ENCODE measurements at places on chromosomes 5 and 9. TPM values are rescaled to one million over a fixed set of nuclear protein-coding genes. Genes with fewer than 3 reads are reported as not detected.

- DNase-seq = no peak
Observed at GRCh38 chr9:37062336-37062735, 28.3 kb upstream of the PAX5 start.

- DNase-seq = peak; percentile 39
Observed at GRCh38 chr9:137672907-137673791, 54.3 kb downstream of the EHMT1 start.

The IFNA21 gene
- total RNA-seq = not detected

The HAVCR1 gene
- not detected for total RNA-seq

GRCh38 chr9:37126214-37126788 lies 5.9 kb downstream of the ZCCHC7 start:
- DNase-seq = no peak

DNA sequence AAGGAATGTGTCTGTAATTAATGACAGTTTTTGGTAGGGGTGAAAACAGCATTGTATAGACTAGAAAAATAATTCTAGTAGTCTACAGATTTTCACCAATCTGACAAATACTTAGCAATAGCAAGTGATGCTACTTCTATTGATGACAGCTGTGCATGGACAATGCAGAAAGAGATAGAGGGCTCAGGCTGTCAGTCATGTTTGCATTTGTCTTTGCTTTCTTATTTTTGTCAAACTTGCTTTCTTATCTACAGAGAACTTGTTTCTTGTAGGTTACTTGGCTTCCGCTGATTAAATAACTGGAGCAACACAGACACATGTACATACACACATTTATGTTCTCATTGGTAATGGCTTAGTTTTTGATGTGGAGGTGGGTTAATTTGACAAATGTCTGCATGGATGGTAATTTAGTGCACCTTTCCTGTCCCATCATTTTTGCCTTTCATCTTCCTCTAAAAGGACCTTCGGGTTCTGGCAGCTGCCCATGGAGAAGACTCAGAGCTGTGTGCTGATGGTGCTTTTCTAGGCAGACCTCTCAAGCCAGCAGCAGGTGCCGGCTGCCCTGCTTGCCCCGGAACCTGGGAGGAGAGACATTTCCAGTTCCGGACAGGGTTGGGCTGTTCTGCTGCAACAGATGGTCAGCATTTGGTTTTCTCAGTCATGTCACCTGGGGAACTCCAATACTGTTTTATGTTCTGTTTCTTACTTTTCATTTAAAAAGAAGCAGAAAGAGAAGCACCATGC lies 28.8 kb downstream of the CAMK4 start:
- DNase-seq = no peak
